GM12864 (cell line): ENCODE measurements at places on chromosomes 16 and 17.

GRCh38 chr16:3737181-3737580, 19.9 kb upstream of the TRAP1 start:
- no peak for DNase-seq

DNA sequence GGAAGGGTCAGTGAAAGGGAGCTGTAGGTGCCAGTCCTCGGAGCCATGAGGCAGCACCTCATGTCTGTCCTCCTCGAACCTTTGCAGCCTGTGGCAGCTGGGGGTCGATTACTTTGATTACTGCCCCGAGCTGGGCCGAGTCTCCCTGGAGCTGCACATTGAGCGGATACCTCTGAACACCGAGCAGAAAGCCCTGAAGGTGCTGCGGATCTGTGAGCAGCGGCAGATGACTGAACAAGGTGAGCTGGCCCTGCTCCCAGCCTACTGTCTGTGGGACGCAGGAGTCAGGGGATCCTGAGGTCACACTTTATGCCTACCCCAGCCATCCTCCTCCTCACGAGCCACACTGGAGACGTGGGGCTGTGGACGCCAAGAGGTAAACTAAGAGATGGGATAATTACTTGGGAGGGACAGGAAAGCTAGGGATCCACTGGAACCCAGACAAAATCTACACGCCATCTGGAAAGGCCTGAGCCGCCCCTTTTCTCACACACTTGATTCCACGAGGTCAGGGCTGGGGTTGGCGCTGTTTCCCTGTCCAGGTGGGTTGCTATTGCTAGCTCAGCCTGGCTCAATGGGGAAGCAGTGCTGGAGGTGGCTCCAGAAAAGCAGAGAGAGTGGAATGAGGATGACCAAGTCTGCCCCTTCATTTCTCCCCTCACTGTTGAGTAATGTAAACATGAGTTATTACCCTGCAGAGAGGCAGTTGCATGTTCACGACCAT, 26.4 kb downstream of the NUP85 start:
- no peak for DNase-seq

DNA sequence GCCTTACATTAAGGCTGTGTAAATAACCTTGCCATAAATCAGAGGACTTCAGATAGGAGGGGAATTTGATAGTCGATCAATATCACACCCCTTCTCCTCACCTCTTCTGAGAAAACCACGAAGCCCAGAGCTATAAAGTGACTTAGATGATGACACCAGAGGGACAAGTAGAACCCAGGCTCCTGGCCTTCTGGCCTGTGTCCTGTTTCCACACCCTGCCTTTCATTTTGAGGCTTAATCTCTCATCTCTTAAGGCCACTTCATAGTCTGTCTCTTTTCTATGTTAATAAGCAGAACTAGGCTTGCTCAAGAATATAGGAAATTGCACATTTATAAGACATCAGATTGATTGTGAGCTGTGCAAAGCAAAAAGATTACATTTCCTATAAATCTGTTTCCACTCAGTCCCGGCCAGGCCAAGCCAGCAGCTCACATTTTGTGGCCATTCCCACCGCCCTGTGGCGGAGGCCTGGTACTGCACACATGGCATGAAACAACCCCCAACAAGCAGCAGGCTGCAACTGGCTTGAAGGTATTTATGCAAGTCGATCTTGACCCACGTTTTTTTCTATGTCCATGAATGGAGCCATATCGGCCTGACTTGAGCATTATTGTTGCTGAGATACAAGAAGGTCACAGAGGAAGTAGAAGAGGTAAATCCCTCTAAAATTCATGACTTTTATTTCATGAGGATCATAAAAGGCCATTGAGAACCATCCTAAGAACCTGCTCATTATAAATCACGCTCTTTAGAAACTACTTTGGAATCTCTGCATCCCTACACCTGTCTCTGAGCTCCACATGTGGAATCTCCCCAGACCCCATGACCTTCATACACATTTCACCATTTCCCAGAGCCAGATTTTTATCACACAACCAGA, 93.7 kb downstream of the PMP22 start:
- DNase-seq, result no peak

- DNase-seq, result no peak
These were observed 5.5 kb upstream of the ZNF750 start for GRCh38 chr17:82845163-82845807.

- no peak for DNase-seq
These were observed 36.2 kb downstream of the FBXL20 start for GRCh38 chr17:39365242-39365641.

DNA sequence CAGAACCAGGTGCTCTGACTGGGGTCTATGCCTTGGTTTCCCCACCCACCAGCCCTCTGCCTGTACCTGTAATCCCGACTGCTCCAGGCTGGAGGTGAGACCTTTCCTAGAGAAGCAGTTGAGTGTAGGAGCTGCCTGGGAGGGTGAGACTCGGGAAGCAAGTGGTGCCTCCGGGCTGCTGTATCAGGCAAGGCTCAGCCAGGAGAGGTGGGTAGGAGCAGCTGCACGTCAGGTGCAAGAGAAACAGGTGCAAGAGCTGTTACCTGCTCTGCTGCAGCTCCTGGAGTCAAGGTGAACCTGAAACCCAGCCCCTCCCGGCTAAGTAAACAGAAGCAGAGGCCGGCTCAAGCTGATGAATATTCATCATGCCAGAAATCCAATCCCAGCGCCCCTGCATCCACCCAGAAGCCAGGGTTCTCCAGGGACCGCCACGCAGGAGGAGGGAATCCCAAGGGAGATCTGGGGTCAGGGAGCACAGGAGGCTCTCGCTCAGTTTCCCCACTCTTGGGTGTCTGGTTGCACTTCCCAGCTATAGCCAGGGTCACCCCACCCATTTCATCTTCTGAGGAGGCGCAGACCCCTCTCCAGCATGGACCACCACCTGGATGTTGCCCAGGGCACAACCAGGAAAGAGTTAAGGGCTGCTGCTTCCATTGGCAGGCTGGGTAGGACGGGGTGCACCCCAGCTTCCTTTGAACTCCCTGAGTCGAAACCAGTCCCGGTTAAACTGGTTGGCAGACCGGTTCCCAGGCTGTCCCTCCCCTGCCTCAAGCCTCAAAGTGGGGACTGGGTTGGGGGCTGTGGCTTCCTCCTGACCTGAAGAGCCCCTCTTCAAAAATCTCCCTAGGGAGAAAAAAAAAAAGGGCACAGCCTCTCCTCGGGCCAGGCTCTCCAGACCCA, at the start of gene PRR15L:
Gene PRR15L, minus strand, starts transcription at position 293 of the 900 bp plus-strand sequence. CDS start 4,649 bp downstream, outside the sequence.
- DNase-seq, result no peak

DNA sequence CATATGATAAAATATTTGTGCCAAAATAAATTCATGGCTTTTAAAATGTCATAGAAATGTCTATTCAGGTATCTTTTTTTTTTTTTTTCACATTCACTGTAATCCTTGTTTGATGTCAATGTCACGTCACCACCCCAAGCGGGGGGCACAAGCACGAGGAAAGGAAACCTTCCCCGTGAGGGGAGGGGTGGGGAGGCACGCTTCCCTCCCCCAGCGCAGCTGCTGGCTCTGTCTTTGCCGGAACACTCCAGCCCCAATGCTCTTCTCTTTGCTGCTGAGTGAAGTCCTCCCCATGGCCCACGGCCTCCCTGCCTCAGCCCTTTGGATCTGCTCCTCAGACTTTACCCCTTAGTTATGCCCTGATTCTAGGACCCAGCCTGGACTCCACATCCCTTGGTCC, 1.5 kb downstream of the SLC35G3 start:
- DNase-seq, result no peak

DNA sequence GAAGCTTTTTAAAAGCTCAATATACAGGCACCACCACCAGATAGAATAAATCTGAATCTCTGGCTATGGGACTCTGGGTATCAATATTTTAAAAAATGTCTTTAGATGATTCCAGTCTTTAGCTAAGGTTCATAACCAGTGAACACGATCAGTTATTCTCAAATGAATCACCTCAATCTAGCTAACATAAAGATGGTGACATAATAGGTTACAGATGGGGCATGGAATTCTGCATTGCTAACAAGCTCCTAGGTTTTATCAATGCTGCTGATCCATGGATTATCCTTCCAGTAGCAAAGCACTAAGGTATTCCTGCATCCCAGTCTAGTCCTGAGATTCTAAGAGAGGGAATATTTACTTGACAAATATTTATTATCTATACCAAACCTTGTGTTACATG, 415.5 kb upstream of the CDH11 start:
- no peak for DNase-seq

DNA sequence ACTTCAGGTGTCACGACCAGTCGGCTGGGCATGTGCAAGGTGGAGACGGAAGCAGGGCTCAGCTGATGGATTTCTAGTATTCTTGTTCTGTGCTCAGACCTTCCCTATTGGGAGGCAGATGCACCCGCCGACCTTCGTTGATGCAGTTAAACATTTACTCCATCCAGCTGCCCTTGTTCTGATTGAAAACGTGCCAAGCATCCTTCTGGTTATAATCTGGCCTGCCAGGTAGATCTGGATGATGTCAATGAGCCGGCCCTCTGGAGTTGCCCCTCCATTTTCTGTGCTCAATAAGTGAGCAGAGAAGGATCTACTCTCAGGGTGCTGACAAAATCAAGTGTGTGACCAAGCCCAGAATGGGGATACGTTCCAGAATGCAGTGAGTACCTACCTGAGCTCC, 38.3 kb downstream of the CCDC182 start:
- DNase-seq, result no peak

- no peak for DNase-seq
These were observed 33.5 kb downstream of the SRL start for GRCh38 chr16:4208341-4208751.

DNA sequence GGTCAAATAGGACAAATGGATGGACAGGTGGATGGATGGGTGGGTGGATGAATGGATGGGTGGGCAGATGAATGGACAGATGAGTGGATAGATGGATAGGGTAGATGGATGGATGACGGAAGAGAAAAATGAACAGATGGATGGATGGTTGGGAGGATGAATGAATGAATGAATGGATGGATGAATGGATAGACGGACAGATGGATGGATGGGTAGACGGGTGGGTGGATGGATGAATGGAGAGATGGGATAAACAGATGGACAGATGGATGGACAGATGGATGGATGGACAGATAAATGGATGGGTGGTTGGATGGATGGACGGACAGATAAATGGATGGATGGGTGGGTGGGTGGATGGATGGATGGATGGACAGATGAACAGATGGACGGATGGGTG, 232.8 kb downstream of the GRIN2A start:
- DNase-seq, result no peak

- peak; percentile 91 for DNase-seq
These were observed 3.8 kb upstream of the NAT9 start for GRCh38 chr17:74779948-74780400.

DNA sequence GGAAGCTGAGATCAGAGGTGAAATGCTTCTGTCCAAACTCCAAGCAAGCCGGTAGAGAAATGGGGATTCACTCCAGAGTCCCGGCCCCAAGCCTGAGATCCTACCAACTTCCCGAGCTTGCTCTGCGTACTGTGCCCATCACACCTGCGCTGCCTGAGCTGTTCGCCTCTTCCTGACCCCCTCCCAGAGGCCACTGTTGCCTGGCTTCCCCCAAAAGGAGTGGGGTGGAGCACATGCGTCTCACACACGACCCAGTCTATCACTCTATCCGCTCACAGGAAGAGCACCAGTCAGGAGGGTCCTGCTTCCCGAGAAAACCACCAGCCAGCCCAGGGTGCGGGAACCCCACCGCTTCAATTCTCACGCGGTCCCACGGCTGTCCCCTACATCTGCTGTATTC, 13.5 kb upstream of the C16orf95 start:
- DNase-seq, result no peak

DNA sequence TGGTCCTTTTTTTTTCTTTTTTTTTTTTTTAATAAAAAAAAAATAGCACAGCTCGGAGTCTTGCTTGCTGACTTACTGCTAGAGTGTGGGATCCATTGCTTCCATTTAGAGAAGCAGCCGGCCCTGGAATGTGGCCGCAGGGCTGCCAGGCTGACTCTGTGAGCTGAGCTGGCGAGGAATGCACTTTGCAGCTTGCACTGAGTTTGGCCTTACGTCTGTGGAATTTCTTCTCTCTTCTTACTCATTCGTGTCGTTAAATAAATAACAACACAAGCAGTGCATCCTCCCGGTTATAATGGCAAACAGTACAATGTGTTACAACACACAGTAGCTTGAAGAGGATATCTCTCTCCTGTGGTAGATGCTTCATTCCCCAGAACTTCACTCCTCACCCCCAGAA, 69.2 kb downstream of the PRKCB start:
- DNase-seq, result no peak

DNA sequence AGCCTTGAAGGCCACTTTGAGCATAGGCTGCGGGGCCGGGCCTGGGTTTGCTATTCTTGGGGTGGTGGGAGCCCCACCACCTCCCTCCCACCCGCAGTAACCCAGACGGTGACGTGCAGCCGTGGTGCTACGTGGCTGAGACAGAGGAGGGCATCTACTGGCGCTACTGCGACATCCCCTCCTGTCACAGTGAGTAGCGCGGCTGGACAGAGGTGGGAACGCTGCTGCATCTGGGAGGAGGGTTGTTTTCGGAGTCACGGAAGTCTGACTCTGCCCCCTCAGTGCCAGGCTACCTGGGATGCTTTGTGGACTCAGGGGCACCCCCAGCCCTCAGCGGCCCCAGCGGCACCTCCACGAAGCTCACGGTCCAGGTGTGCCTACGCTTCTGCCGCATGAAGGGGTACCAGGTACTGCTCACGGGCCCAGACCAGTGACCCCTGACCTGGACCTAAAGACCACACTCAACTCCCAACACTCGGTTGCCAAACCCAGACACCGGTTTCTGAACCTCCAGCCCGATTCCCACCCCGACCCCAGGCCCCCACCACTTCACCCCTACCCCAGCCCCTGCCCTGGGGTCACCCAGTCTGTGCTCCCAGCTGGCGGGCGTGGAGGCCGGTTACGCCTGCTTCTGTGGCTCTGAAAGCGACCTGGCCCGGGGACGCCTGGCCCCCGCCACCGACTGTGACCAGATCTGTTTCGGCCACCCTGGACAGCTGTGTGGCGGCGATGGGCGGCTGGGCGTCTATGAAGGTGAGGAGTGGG, 2.1 kb downstream of the KREMEN2 start:
- DNase-seq, result no peak

DNA sequence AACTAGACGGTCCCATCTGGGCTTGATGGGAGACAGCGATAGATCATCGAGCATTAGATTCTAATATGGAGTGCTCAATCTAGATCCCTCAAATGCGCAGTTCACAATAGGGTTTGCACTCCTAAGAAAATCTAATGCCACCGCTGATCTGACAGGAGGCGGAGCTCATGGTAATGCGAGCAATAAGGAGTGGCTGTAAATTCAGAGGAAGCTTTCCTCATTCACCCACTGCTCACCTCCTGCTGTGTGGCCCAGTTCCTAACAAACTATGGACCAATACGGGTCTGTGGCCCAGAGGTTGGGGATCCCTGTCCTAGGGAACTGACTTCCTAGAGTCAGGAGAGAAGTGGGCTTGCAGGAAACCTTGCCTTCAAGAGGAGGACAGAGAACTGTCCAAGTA, 25.2 kb upstream of the AMZ2 start:
- DNase-seq, result no peak

GRCh38 chr16:14286368-14287230, 215.5 kb downstream of the MRTFB start:
- DNase-seq, result peak; percentile 68

GRCh38 chr17:38351412-38352222, at the start of gene SOCS7:
Gene SOCS7 (plus strand): TSS chr17:38351844. CDS start chr17:38352053, 209 bp downstream.
- peak; percentile 65 for DNase-seq
